Panc1 (cell line): ENCODE measurements at places on chromosomes 1 and 21. TPM values are rescaled to one million over a fixed set of nuclear protein-coding genes. Genes with fewer than 3 reads are reported as not detected.

Gene TEDDM1
- not detected for total RNA-seq

Gene IVL
- not detected for total RNA-seq

Gene DYNLT5
- total RNA-seq: not detected

Gene RGS4
- 0.26 TPM for total RNA-seq

Gene PPFIA4
- 1.9 TPM for total RNA-seq

Gene SPATA45
- total RNA-seq: not detected

Gene KCNA3
- total RNA-seq: not detected

Gene MNDA
- not detected for total RNA-seq

Gene NBPF6
- not detected for total RNA-seq

Gene SPATA1
- 5.0 TPM for total RNA-seq

Gene LCE1F
- not detected for total RNA-seq

Gene KIF21B
- 0.46 TPM for total RNA-seq

Gene EXTL1
- total RNA-seq: 0.10 TPM

Gene FNDC5
- 2.6 TPM for total RNA-seq

Gene TMIGD3
- total RNA-seq: not detected

Gene FAM163A
- not detected for total RNA-seq

Gene CYP4Z1
- not detected for total RNA-seq

Gene LRRC39
- 0.26 TPM for total RNA-seq

Gene SLC37A1
- 7.7 TPM for total RNA-seq

Gene C8B
- total RNA-seq: not detected

Gene FAM177B
- not detected for total RNA-seq

Gene TLR5
- 0.21 TPM for total RNA-seq

Gene TESK2
- 3.3 TPM for total RNA-seq

Gene ARHGEF10L
- total RNA-seq: 5.9 TPM

Gene RXFP4
- 8.0 TPM for total RNA-seq

Gene SLC25A34
- 0.64 TPM for total RNA-seq

Gene PTGER3
- total RNA-seq: 0.08 TPM

Gene TAL1
- total RNA-seq: 0.05 TPM

Gene ADAM30
- total RNA-seq: not detected

Gene LYPD8
- total RNA-seq: not detected

Gene OPRD1
- 5.4 TPM for total RNA-seq

Gene HEYL
- total RNA-seq: 2.3 TPM

Gene NES
- 56.3 TPM for total RNA-seq

Gene MYBPH
- not detected for total RNA-seq

Gene PTPN22
- not detected for total RNA-seq

Gene LPAR3
- total RNA-seq: 6.3 TPM

Gene TPTE
- not detected for total RNA-seq
